ENCODE measurements at places on chromosomes 7 and 10.
A peak's percentile ranks its signal among the peaks of the same experiment; 100 is the strongest.

- no peak for DNase-seq
Observed at GRCh38 chr10:114930320-114930719, 7.7 kb upstream of the TRUB1 start.

GRCh38 chr7:106814887-106815286 lies 50.2 kb upstream of the PIK3CG start:
- no peak for DNase-seq

GRCh38 chr7:12635830-12636229 lies 51.6 kb upstream of the ARL4A start:
- peak; percentile 33 for DNase-seq

GRCh38 chr7:119842786-119843185 lies 430.2 kb upstream of the KCND2 start:
- no peak for DNase-seq

GRCh38 chr7:131250331-131250730 lies 77.3 kb upstream of the MKLN1 start:
- DNase-seq, result no peak

DNA sequence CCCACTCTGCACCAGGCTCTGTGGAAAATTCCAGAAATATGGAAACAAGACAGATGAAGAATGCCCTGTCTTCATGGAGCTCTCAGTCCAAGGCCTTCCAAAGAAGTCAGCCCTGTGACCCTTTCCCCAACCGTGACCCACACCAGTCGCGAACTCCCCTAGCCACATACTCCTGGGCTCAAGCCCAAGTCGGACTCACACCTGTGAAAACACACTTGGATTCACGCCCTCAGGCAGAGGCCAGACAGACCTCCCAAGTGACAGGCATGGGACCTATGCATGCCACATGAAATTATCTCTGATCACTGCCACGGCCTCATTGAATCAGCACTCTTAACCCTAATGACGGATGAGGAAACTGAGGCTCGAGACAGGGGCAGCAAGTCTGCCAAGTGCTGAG lies 42.5 kb downstream of the ZCCHC24 start:
- DNase-seq, result no peak

- no peak for DNase-seq
Observed at GRCh38 chr7:148156233-148156632, 434.3 kb upstream of the C7orf33 start.

- DNase-seq, result no peak
Observed at GRCh38 chr10:116748041-116748440, 5.7 kb upstream of the HSPA12A start.

GRCh38 chr10:6074489-6075301 lies 12.5 kb upstream of the IL2RA start:
- DNase-seq, result no peak

Data from activated CD4-positive, alpha-beta T cell treated with anti-CD3 and anti-CD28 coated beads, Interleukin-2, Interleukin-6, amounts not matched to agents 100 ng/mL and 50 ng/mL, durations not matched to agents 16 hours and 8 hours (primary cell).